ENCODE measurements at places on chromosomes 1 and 21.

DNA sequence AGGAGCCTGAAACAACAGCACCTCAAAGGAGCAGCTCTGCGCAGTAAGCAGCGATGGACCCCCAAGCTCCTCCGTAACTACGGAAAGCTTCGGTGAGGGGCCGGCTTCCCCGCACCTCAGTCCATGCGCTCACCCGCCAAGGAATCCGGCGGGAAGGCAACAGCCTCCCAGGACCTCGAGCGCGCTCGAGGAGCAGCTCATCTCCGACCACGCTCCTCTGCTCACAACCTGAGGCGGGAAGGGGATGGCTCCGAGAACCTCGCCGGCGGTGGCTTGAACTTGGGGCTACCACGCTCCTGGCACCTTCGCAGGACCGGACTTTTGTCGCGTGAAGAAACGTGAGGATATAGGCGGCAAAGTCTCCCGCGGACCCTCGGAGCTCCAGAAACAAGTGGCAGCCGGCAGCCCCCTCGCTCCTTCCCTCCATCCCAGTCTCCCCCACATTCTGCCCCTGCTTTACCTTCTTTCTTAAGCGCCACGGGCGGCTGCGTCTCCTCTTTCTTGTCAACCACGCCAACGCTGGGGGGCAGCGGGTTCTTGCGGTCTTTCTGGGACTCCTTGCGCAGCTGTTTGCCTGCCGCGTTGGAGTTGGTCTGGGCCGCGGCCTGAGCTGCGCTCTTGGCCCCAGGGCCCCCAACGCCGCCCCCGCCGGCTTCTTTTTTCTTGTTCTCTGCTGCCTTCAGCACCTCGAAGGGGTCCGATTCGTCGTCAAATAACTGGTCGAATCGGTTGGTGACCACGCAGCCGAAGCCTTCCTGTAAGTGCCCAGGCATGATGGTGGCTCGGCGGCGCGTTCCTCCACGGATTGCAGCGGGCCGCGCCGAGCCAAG lies 459 bp downstream of the SERBP1 start:
- peak; percentile 16 for DNase-seq

DNA sequence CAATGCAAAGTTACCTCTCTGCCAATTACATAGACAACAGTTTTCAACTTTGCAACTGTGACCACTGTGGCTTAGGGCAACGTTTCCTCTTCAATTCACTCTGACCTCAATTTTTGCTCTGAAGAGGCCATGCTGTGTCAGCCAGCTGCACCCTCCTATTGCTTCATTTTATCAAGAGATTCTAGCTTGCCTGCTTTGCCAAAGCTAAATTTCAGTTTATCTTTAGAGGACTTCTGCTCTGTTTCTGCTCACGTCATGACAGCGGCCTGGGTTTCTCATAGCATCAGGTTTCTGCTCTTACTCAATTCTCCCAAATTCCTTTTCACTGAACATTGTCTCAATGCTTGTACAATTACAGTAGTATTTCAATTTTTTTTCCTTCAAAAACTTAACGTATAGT lies 154.6 kb downstream of the PLA2G4A start:
- DNase-seq: no peak

GRCh38 chr1:41371630-41372599 lies 10.7 kb downstream of the FOXO6 start:
- no peak for DNase-seq

DNA sequence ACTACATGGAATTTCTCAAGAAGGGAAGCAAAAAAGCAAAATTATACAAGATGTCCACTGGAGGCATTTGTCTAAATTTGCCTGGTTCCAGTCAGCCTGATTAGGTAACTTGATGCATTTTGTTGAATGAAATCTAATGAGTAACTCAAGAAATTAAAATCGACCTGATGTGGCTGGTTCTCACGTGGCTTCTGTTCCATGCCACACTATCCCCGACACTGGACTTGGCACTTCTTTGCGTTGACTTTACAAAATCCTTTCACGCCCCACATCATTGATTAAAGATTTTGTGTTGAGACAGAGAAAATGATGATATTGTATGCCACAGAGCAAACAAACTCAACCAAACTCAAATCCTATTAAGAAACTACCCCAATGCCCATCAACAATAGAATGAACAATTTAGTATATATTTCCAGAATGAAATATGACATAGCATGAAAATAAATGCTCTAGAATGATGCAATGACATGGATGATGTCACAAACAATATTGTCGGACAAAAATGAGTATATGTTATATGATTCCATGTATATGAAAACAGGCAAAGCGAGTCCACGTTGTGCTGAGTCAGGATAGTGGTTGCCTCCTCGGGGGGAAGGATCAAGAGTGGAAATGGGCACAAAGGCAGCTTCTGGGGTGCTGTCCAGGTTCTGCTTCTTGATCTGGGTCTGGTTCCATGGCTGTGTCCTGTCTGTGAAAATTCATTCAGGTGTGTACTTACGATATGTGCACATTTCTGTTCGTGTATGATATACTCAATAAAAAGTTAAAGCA lies 12.9 kb upstream of the HMGCS2 start:
- DNase-seq: no peak

- no peak for DNase-seq
These were observed 123.6 kb upstream of the C1orf174 start for GRCh38 chr1:4023678-4024077.

GRCh38 chr1:53657891-53658396 lies 81.0 kb downstream of the GLIS1 start:
- DNase-seq: no peak

GRCh38 chr1:54380290-54380882 lies 25.8 kb downstream of the SSBP3 start:
- DNase-seq: no peak
